Immature natural killer cell (primary cell): ENCODE measurements at places on chromosomes 5 and 9. TPM values are rescaled to one million over a fixed set of nuclear protein-coding genes. Genes with fewer than 3 reads are reported as not detected.

Gene HAVCR2
- 167 TPM for polyA plus RNA-seq

DNA sequence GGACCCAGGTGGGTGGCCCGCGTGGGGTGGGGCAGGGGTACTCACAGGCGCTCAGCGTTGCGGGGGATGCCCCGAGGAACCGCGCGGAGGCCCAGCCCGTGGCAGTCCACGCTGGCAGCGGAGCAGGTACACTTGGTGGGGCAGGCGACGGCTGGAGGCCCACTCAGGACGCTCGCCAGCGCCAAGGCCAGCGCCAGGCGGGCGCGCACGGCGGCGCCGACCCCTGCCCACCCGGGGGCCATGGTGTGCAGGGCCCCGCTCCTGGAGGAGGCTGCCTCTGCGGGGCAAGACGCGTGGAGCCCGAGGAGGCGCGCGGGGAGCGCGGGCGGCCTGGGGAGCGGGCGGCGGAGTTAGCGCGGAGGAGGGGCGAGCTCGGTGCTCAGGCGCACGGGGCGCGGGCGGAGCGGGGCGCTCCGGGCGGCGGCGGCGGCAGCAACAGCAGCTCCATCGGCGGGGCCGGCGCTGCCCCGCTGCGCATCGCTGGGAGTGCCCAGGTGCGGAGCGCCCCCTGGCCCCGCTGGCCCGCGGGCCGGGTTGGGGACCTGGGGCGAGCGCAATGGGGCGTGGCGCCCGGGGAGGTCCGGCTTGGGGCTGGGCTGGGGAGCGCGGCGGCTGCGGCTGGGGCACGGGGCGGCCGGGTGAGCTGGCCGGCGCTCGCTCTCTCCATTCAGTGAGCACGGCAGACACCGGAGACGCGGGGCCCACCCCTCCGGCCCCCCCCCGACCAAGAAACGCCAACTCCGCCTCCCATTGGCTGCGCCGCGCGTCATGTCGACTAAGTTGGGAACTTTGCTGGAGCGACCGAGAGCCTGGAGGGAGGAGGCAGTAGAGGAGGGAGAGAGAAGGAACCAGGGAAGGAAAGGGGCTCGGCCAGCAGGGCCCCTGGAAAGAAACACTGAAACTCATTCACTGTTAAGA is at the start of gene SLIT3:
TSS of gene SLIT3 (minus strand) at position 672 of the 918 bp plus-strand sequence. CDS start at position 242, 430 bp downstream.
- DNase-seq: no peak

DNA sequence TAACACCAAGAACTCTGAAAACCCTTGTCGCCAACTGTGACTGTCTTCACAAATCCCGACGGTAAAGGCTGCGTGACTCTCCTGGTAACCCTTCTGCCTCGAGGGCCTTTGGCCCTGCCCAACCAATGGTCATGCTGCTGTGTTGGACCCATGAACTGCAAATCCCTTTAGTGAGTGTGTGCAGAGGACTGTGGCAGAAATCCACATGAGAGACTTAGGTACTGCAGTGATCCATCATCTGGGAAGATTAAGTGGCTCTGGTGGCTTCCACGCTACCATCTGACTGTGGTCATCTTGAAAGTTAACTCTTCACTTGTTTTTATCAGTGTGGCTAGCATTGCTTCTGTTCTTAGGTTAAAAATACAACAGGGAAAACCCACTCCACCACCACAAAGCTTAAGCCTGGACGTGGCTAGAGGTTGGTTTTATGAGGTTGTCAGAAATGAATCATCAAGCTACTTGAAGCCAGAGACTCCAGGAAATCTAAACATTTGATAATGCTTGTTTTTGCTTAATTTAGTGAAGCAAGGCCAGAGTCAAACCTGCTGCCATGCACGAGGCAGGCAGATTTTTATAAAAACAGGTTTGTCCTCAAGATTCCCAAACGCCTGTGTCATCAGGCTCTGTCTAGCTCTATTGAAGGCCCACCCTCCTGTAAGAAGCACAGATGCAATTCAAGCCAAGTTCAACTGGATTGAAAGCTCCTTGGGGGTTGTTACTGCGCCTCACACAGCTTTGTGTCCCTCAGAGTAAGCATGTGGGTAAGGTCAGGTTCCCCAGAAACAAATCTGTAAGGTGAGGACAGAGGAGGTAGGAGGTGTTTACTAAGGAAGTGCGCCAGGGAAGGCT is 52.7 kb upstream of the ERCC6L2 start:
- peak; percentile 20 for DNase-seq

Gene MCIDAS
- not detected for polyA plus RNA-seq

Gene PCDHB5
- not detected for polyA plus RNA-seq

Gene CCL21
- polyA plus RNA-seq: not detected

DNA sequence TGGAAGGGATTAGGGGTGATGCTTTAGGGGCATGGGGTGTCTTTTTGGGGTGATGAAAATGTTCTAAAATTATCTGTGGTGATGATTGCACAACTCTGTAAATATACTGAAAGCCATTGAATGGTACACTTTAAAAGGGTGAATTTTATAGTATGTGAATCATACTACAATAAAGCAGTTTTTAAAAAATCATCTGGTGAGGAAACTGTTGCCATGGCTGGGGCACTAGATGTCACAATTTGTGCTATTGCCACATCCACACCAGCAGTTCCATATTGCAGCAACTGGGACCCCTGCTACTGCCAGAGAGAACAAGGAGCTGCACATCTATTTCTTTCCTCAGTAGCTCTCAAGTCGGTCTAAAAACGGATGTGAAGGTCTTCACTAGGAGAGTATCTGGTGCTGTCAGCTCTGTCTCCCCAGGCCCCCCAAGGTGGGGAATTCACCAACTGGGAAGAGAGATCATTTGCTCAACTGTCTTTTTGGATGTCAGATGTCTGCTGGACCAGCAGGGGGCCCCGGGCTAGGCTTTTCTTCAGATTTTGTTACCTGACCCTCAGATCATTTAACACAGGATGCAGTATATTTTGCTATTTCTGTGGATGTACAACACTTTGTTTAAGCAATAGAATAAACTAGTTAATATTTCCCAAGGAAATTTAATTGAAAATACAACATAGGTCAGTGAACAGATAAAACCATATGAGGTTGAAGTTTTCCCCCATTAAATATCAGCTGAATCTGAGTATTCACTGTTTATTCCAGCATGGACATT is 13.2 kb downstream of the CMYA5 start:
- no peak for DNase-seq

Gene PGM5
- polyA plus RNA-seq: not detected

GRCh38 chr9:135797507-135798262 is 95.7 kb downstream of the KCNT1 start:
- no peak for DNase-seq

- no peak for DNase-seq
Measured at GRCh38 chr5:33241802-33242201, 199.0 kb upstream of the TARS1 start.

DNA sequence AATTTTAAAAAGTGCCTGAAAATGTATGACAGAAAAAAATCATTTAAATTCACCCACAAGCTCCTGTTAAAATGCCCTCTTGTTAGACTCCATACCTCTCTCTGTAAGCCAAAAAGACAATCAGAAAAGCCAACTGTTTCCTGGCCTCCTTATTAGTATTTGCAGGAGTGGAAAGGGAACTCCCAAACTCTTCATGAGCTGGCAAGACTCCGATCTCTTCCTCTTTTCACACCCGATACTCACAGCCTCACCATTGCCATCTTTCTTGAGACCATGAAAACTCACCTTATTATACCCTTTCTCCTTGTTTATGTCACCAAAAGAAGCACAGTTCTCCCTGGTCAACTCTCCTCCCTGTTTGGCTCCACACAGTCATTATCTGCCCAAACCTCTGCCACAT is 197.8 kb downstream of the DMAC1 start:
- DNase-seq: no peak

- DNase-seq: peak; percentile 49
Measured at GRCh38 chr5:154221371-154221896, 30.9 kb downstream of the GALNT10 start.

GRCh38 chr5:2751592-2752021 is at the start of gene IRX2:
TSS of gene IRX2 (minus strand) at chr5:2751677. CDS start at chr5:2751413, 264 bp downstream.
- DNase-seq: no peak

DNA sequence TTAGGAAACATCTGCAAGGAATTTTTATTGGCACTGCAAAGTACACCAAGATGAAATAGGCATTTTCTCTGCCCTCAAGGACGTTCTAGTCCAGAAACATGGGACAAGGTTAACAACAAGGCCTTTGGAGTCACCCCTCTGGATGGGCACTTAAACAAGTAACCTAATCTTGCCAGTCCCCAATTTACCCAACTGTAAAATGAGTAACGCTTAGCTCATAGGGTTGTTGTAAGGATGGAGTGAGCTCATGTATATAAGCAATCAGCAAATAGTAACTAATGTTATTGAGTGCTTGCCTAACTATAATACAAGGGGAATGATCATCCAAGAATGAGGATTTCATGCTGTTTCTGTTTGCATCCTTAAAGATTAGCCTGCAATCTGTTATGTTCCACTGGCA is 189.3 kb downstream of the PAPPA start:
- no peak for DNase-seq

DNA sequence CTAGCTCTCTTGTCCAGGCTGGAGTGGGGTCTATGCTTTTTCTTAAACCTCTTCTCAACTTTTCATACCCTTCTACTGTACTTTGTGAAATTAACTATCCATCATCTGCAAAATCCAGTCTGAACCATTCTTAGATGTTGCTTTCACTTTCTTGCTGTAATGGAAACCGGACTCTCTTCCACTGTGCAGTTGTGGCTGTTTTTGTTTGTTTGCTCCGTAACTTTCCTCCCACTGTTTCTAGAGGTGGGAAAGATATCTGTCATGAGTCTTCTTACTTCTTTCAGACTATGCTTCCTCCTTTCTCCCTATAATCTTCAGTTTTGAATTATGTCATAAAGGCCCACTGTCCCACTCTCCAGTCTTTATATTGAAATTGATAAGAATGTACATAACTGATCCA is 6.5 kb downstream of the TNPO1 start:
- no peak for DNase-seq

DNA sequence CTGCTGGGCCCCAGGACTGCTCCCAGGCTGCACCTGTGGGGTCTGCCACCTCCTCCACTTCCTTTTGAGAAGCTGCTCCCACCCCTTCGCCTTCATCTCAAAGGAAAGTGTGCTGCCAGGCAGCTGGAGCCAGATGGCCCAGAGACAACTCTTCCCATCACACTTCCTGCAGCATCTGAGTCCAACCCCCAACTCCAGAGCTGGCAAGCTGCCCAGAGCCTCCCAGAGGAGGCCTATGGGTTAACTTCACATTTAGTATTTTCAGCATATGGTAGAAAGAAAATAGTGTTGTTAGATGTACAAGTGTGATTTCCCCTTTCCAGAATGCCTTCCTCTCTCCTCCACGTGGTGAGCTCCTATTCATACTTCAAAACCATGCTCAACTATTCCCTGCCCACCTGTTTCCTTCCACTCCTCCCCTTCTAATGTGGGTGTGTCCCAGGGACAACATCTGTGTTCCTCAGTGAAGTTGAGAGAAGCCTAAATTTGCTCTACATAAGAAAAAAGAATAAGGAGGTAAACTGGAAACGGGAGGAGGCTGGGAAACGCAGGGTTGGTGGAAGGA is 38.6 kb upstream of the KCNMB1 start:
- no peak for DNase-seq

DNA sequence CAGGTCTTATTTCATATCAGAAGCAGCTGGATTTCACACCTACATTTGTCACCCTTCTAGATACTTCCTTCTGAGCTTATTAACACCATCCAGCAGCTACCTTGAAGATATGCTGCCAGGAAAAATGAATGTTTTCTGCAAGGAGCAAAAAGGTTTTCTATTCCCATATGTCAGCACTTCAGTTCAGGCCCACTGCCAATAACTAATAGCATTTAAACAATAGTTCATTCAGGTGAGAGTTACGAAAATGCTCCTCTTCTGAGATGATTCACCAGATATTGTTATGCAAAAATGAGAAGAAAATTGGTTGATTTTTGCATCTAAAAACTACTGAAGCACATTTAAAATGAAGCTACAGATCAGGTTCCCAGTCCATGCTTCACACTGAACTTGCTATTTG is 56.4 kb upstream of the ISL1 start:
- DNase-seq: no peak

Gene SCGB3A2
- polyA plus RNA-seq: not detected

DNA sequence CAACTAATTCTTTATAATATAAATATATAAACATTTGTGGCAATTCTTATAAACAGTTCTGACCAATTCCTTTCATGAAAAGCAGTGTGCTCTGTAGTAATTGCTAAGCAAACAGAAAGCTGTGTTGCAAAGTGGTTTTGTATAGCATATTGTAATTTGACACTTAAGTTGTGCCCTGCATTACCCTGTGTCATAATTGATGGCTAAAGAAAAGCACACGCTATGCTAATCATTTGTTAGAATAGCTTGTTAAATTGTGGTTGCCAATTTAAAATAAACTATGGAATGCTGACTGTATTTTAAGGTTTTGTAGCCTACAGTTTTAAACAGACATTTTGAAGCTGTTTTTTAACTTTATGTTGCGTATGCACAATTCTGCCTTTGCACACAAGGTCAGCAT is 140.0 kb downstream of the PBX3 start:
- DNase-seq: no peak

Gene NEURL1B
- not detected for polyA plus RNA-seq

DNA sequence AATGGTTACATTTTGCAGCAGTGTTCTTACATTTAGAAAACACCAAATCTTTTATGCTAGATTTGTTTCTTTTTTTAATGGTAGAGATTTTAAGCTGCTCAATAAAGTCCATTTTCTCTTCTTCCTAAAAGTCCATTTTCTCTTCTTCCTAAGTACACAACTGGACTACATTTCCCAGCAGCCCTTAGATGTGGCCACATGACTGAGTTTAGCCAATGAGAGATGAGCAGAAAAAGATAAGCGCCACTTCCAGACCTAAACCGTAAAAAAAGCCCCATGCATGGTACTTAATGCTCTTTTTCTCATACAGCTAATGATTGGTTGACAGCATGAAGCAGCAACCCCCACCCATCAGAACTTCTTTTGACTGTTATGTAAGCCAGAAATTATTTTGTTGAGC is 206.7 kb downstream of the FAM114A2 start:
- DNase-seq: no peak

- peak; percentile 56 for DNase-seq
Measured at GRCh38 chr5:95759634-95760033, 28.5 kb downstream of the RHOBTB3 start.

GRCh38 chr5:92574023-92574422 is 1007.0 kb downstream of the NR2F1-AS1 start:
- DNase-seq: no peak

DNA sequence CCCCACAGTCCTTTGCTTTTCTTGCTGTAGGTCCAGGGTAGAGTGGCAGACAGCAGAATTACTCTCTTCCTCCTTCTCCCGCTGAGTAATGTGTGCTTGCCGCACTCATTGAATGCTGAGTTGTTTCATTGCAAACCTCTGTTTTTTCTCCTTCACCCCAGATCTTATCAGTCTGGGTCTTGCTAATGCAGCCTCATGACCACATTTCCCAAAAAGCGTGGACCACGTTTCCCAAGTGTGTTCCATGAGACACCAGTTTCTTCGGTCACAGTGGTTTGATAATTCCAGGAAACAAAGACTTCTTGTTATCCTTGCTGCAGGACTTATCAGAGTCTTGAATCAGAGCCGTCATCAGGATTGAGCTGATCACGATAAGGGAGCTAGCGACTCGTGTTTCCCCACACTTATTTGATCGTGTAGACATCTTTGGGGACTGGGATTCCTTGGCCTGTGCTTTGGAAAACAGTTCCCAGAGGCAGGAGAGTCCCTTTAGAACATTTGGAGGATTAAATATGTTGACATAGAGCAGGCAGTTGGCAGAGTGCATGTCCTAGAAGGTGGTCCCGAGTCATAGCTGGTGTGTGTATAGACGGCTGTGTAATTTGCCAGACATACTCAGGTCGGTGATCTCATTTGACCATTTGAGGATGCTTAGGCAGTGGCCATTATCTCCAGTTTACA is 4.4 kb downstream of the LRRC8A start:
- no peak for DNase-seq

GRCh38 chr5:38757451-38758245 is 88.2 kb upstream of the OSMR start:
- DNase-seq: no peak
